ENCODE measurements at places on chromosomes 7 and 10.

- DNase-seq = no peak
Observed at GRCh38 chr7:110539216-110539615, 551.7 kb upstream of the LRRN3 start.

GRCh38 chr7:140230516-140230860, 53.7 kb upstream of the KDM7A start:
- peak; percentile 84 for DNase-seq

GRCh38 chr10:3258394-3258793, 85.8 kb upstream of the PITRM1 start:
- no peak for DNase-seq

DNA sequence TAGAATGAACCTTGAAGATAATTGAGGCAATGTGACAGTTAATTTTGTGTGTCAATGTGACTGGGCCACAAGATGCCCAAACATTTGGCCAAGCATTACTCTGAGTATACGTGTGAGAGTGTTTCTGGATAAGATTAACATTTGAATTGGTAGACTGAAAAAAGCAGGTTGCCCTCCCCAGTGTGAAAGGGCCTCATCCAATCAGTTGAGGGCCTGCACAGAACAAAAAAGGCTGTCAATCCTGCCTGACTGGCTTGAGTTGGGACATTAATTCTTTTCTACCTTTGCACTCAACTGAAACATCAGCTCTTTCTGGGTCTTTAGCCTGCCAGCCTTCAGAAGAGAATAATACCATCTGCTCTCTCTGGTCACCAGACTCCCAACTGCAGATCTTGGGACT, 56.6 kb upstream of the PDE1C start:
- DNase-seq = no peak

- DNase-seq = no peak
Observed at GRCh38 chr7:112159351-112159750, 46.8 kb downstream of the DOCK4 start.

DNA sequence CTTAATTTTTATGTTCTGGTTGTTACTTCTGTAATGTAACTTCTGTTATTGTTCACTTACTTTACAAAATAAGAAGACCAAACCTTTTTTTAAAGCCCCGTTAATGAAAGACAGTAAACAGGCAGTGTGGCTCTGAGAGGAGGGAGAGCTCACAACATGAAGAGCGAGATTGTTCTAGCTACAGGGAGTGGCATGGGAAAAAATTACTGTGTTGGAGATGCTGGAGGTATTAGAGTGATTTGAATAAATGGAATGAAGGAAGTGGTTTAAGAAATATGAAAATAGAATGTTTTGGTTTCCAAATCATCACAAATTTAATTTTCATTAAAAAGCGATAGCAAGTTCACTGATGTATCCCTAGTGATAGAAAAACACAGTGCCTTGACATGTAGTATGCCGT, 31.8 kb downstream of the REEP3 start:
- no peak for DNase-seq

- no peak for DNase-seq
Observed at GRCh38 chr10:26804418-26805393, 56.1 kb downstream of the ABI1 start.

GRCh38 chr10:126391192-126391885, 3.1 kb upstream of the ADAM12 start:
- no peak for DNase-seq

DNA sequence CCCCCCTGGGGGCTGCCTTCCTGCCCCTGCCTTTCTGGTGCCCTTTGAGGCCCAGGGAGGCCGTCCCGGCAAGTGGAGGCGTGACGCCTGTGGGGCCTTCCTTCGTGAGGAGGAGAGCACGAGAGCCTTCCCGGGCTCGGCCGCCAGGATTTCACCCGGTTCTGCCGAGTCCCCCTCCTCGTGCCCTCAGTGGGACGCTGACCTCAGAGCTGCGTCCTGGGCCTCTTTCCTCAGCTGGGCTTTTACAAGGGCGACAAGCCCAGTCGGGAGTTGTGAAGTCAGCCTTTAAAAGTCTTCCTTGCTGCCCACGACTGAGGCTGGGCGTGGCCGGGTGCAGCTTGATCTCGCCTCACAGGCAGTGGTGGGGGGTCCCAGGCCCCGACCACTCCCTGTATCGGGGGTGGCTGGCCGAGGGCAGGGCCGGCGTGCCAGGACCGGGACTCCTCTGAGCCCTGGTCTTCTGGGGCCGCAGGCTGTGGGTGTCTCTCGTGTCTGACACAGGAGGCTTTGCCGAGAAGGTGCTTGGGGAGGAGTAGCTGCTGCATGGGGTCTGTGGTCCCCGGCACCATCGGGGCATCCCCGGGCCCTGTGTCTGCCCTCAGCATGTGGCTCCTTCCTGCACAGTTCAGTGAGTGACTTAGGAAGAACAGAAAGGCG, 41.8 kb downstream of the FAM20C start:
- DNase-seq = no peak

DNA sequence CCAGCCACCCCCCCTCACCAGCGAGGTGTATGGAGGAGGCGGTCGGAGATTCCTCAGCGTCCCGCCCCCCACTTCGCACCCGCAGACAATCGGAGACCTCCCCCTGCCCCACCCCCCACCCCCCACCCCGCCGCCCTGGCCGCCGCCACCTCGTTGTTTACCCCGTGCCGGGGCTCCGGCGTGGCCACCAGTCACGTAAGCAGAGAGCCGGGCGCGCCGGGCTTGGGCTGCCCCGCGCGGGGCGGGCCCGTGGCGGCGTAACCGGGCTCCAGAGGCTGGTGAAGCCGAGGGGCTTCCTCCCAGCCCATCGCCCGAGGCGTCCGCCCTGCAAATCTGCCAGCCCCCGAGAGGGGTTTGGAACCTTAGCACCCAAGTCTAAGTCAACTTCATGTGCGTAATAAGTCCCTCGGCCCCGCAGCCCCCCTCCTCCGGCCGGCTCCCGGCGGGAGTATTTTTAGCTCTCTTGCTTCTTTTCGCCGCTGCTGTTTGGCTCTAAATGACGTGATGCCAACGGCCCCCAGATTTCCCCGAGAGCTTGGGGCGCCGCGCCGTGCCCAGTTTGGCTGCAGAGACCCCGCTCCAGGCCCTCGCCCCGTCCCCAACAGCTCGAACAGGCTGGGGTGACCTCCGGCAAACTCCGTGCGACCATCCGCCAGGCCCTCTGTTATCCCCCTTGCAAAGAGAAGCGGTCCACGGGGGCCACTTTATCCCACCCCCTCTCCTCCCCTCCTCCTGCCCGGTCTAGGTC, 2.7 kb downstream of the MXI1 start:
- DNase-seq = peak; percentile 70

DNA sequence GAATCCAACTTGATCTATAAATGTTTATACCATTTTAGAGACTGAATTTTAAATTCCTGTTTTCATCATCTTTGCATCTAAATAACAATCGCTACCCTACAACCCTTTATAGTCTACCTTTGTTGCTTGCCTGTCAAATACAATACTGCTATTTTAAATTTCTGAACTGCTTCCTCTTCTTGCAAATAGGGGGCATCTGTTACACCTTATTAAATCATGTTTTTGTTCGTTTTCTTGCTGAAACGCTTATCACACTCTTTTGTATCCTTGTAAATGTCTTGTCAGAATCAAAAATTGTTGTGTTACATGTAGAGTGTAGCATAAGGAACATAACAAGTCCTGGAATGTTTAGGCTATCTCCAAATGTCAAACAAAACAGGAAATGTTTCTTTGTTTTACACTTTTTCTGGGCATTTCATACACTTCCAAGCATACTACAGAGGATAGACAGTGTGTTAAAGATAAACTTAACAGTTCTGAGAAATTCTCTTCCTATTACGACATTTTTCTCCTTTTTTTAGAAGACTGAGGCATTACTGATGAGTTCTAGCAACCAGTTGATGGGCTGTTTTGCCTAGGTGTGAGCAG, 281.3 kb downstream of the GPR158 start:
- DNase-seq = no peak
